Stimulated activated CD8-positive, alpha-beta memory T cell treated with anti-CD3 and anti-CD28 coated beads, Interleukin-15, amount 100 ng/mL, for 48 hours (primary cell): ENCODE measurements at places on chromosomes 6 and 20.

DNA sequence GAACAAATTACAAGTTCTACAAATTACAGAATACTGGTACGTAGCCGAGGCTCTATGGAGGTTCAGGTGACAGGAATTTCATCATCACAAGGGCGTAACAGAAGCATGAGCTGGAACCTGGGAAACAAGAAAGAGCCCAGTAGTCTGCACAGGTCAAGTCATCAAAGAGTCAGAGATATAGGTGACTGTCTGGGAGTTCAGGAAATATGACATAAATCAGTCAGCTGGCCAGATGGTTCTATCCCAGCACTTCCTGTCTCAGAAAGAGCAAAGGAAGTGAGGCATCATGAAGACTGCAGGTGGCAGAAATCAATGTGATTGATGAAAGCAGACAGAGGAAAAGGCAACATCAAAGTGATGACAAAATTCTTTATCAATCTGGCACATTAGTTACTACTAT is 23.3 kb downstream of the MYCT1 start:
- DNase-seq: no peak

GRCh38 chr20:63317061-63317460 is 24.1 kb downstream of the COL20A1 start:
- no peak for DNase-seq

- no peak for DNase-seq
Measured at GRCh38 chr6:31811645-31812044, 3.4 kb downstream of the HSPA1L start.

DNA sequence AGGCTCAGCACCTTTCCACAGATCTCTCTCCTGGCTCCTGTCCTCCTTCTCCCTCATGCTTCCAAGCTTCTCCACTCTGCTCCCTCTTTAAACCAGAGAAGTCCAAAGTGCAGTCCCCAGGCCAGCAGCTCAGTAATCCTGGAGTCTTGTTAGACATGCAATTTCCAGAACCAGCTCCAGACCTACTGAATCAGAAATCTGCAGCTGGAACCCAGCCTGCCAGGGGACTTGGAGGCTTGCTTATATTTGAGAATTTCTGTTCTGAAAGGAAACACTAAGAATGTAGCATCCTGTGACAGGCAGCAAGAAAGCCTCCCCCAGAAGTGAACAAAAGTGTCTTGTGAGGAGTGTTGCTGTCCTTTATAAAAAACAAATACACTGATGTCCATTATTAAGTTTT is 438.1 kb downstream of the BCKDHB start:
- no peak for DNase-seq

GRCh38 chr6:110404607-110405006 is 10.8 kb downstream of the DDO start:
- DNase-seq: no peak

- DNase-seq: no peak
Measured at GRCh38 chr6:19723545-19723944, 113.6 kb upstream of the ID4 start.
